ENCODE measurements at places on chromosomes 11 and 22.

DNA sequence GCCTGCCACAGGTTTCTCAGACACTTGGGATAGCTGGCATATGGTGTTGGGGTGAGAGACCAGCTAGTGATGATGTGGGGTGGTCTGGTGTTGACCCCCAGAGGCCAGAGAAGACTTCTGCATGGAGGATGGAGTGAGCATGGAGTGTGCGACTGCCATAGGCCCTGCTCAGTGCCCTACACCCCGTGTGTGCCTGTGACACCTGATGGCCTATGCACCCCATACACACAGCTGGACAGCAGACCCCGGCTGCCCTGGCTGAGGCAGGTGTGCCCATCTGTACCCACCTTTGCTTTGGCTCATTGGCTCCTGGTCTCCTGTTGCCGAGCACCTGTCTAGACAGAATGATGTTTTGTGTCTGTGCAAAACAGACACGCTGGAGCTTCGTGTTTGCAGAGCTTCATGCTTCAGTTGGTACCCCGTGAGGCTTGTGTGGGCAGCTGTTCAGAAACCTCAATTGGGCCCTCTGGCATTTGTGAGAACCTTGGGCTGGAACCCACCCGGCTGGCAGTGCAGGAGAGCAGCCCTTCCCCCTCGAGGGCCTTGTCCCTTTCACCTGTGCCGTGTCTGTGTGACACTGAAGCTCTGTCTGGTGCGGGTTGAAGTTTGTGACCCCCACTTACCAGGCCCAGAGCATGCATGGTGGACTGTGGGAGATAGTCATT is 27.6 kb downstream of the BCR start:
- no peak for DNase-seq

DNA sequence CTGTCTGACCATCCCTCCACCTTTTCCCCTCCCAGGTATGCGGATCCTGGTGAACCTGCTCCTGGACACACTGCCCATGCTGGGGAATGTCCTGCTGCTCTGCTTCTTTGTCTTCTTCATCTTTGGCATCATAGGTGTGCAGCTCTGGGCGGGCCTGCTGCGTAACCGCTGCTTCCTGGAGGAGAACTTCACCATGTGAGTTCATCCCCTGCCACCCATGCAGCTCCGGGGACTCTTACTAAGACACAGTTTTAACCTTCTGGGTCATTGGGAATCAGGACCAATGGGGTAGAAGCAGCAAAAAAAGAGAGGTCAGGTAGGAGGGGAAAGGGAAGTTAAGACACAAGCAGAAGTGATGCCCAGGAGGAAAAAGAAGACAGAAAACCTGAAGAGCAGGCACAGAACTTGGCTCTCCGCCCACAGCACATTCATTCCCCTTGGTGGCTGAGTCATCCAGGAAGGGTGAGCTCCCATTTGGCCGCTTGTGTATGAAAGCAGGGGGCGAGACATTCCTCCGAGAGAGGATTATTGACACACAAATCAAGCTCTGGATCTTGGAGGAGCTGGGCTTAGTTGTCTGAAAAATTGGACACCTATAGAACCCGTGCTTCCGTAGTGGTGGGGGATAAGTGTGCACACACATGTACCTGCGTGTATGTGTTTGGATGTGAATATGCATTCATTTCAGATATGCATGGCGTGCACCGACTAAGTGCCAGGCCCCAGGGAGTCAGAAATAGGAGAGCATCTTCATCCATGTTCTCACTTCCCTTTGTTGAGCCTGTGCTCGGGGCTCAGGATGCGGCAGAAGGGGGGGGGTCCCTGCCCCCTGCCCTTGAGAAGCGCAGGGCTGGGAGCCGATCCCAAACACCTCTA is 64.2 kb downstream of the CACNA1I start:
- DNase-seq = no peak

GRCh38 chr11:73274722-73275380 is 2.7 kb downstream of the P2RY6 start:
- DNase-seq = no peak

- no peak for DNase-seq
Measured at GRCh38 chr11:2533587-2534133, 88.9 kb downstream of the KCNQ1 start.

- DNase-seq = no peak
Measured at GRCh38 chr22:50739894-50740293, 1.9 kb downstream of the ACR start.

- DNase-seq = no peak
Measured at GRCh38 chr11:86663291-86663690, 9.1 kb downstream of the ME3 start.

DNA sequence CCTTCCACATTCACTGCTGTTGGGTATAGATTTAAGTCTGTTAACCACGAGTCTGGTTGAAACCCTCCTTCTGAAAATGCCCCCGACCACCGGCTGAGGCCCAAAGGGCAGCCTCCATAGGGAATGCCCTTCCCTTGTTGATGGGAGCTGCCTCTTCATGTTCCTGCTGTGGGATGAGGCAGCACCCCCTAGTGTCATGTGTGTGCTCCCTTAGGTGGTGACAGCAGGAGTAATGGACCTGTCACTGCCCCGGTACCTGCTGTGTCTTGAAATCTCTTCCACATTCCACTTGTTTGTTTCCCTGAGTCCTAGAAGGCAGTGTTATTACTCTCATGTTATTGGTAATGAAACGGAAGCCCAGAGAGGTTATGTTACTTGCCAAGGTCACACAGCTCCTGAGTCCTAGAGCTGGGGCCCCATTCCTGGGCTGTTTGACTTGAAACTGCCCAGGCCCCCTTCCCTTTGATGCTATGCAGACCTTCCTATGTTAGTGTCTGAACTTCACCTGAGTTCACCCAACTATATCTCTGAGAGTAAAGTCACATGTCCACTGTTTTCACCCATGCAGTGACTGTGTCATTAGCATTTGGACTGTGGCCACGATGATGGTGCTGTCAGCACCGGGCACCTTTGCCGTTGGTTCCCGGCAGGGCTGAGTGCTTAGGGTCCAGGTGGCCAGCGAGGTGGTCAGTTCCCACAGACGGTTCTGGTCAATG is 234.3 kb downstream of the TBC1D22A start:
- no peak for DNase-seq

- no peak for DNase-seq
Measured at GRCh38 chr11:64032050-64032449, 3.7 kb upstream of the FLRT1 start.

GRCh38 chr11:12900496-12900895 is 108.6 kb upstream of the RASSF10 start:
- no peak for DNase-seq

GRCh38 chr11:1197431-1197885 is 25.4 kb upstream of the MUC5B start:
- DNase-seq = no peak

DNA sequence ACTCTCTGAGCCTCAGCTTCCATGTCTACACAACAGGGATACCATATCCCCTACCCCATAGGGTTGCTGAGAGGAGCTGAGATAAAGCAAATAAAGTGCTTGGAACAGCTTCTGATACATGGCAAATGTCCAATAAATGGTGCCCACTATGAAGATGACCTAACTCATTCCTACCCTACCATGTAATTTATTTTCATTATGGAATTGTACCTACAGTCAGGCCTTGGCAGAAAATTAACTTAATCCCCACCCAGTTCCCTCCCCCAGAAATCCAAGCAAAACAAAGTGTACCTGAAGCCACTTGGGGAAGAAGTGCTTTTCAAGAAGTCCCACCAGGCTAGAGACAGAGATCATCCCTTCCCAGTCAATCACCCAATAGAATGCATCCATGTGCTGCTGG is 10.8 kb downstream of the SRRD start:
- no peak for DNase-seq

DNA sequence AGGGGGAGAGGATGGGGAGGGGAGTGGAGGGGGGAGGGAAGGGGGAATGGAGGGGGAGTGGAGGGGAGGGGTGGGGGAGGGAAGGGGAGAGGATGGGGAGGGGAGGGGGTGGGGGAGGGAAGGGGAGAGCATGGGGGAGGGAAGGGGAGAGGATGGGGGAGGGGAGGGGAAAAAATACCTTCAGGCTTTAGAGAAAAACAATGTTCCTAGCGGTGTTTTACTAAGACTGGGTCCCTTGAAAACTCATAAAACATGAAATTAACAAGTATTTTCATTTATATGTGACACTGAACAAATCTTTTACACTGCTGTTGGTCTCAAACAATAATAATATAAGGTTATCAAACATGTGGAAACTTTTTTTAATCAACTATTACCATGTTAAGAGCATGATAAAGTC is 42.4 kb downstream of the RSF1 start:
- DNase-seq = no peak

GRCh38 chr11:68051191-68052136 is 12.6 kb downstream of the TCIRG1 start:
- DNase-seq = no peak

GRCh38 chr22:37230673-37231405 is 13.2 kb downstream of the RAC2 start:
- DNase-seq = no peak

DNA sequence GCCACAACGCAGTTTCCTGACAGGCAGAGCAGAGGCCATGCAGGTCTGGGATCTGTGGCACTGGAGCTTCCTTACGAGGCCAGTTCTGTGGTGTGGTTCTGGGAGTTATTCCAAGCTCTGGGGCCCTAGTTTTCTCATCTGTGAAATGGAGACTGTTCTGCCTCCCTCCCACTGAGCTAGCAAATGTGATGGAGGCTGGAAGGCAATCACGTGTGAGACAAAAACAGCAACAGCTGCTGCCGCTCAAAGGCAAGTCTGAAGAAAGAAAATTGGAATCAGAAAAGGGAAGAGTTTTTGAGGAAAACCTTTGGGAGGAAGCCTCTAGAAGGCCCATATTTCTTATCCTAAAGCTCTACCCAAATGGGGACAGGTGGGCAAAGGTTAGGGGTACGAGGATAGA is 8.3 kb upstream of the RIC3 start:
- no peak for DNase-seq

DNA sequence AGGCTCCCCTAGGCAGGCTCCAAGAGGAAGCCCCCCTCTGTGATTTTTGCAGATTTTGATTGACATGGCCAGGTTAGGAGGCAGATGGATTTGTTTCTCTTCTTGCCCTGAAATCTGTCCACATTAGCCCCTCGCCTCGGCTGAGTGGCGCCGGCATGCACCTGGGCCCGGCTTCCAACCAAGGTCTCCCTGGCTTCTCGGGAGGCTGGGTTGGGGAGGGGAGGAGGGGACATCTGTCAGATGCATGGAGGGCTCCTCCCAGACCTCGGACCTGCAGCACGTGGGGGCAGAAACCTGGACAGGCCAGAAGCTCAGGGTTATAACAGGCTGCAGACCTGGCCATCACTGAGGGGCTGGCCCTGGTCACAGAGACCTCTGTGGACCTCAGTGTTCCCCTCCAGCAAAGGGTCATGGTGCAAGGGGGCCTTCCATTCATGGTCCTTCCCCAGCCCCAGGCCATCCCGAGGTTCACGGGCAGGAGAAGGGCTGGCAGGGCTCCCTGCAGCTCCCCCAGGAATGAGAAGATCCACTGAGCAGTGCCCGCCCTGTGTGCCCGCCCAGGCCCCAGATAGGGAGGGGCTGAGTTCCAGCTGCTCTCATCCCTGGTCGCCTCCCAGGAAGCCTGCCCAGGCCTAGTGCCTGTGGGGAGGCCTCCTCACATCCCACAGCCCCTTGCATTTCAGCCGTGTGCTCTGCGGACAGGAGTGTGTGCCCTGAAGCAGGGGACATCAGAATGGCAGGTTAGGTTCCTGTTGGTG is 747.8 kb downstream of the BRD1 start:
- DNase-seq = no peak

DNA sequence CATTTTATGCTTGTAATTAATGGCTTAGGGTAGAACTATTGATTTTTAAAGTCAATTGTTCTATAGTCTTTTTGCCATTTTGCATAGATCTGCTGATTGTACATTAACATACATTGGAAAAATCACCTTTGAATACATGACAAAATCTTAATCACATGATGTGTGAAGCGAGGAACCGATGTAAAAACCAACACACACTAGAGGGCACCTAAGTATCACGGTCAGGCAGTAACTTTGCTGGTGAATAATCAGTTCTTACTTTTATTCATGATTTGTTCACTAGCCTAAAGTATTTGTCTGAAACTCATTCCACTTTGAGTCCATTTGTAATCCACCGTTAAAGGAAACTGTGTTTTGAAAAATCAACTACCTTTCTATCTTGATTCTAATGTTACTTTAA is 28.2 kb downstream of the JHY start:
- DNase-seq = no peak

GRCh38 chr11:14111496-14111895 is 149.0 kb downstream of the SPON1 start:
- no peak for DNase-seq

GRCh38 chr11:122258446-122259194 is 142.6 kb upstream of the BLID start:
- no peak for DNase-seq

DNA sequence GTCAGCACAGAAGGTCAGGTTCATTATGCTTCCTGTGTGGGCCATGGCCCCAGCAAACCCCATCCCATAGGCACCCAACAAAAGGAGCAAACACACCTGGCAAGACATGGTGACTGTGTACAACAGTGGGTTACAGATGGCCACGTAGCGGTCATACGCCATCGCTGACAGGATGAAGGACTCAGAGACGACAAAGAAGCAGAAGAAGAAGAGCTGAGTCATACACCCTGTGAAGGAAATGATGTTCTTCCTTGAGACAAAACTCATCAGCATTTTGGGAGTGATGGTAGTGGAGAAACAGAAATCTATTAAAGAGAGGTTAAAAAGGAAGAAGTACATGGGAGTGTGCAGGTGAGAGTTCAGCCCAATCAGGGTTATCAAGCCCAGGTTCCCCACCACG is 309 bp downstream of the OR8B12 start:
- no peak for DNase-seq

GRCh38 chr11:111957663-111958444 is 20.7 kb downstream of the DIXDC1 start:
- DNase-seq = no peak

GRCh38 chr11:43832536-43832935 is 48.1 kb upstream of the ALKBH3 start:
- DNase-seq = no peak

- DNase-seq = no peak
Measured at GRCh38 chr11:86157797-86158378, 86.7 kb upstream of the EED start.

DNA sequence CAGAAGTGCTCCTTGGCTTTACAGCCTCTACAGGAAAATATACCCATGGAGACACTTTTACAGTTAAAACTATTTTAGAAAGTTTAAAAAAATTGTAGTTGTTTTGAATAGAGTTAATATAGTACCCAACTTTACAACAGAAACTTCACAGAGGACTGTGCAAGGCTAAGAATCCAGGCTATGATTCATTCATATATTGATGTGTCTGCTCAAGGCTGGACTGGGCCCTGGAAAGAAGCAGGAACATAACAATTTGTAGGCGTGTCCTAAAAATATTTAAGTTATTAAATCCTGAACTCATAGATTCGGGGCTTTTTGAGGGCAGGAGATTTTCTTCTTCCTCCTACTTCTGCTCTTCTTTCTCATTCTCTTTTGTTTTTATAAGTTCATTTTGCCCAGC is 291.5 kb upstream of the CCDC179 start:
- DNase-seq = no peak

GRCh38 chr11:2366733-2367132 is 10.4 kb upstream of the CD81 start:
- DNase-seq = no peak

GRCh38 chr11:79471071-79471844 is 30.4 kb upstream of the TENM4 start:
- no peak for DNase-seq

GRCh38 chr11:120335908-120336640 is at the start of gene ARHGEF12:
TSS of gene ARHGEF12 (plus strand) at chr11:120336413. CDS start at chr11:120337244, 831 bp downstream.
- DNase-seq = peak; percentile 71

Measured in NCI-H2081 treated with DMSO at 0.1 percent for 48 hours (cell line).